ENCODE measurements at places on chromosomes 3 and 15. TPM values are rescaled to one million over a fixed set of nuclear protein-coding genes. Genes with fewer than 3 reads are reported as not detected.

Gene CCR3
- not detected for total RNA-seq

Gene PP2D1
- total RNA-seq = not detected

Gene JMJD7
- 5.7 TPM for total RNA-seq

Gene SLC4A7
- total RNA-seq = 99.3 TPM

Gene ZNF280D
- 27.9 TPM for total RNA-seq

Gene PTX3
- 186 TPM for total RNA-seq

Gene ZKSCAN7
- 7.4 TPM for total RNA-seq

Measured in uterine smooth muscle cell (primary cell).